ENCODE measurements at places on chromosomes 2 and 18. TPM values are rescaled to one million over a fixed set of nuclear protein-coding genes. Genes with fewer than 3 reads are reported as not detected.

DNA sequence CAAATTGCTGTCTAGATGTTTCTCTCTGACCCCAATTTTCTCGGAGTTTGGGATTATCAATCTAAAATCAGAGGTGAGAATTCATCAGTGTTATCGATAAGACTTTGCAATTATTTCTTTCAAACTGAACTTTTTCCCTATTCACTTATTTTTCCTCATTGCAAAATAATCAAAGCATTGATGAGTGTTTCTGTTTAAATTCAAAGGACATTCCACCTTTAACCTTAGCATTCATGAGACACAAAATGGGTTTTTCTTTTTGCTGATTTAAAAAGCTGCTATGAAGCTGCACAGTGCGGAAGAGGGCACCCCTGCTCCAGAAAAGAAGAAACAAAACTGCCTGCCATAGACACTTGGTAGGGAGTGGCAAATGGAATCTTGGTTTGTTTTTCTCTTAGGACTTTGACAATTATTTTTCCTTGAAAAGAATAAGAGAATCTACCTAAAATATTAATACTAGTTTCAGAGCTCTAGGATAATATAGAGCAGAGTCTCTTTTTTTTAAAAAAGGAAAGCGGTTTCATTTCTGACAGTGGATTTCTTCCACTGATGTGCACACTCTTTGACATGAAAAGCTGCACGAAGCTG, 203.4 kb downstream of the TGIF1 start:
- peaks cover 36% of the 10 kb centered on the region for H3K4me1 ChIP-seq
- peak overlapping the region; percentile 93 for H3K27ac ChIP-seq
- H3K27me3 ChIP-seq = no peaks in the 10 kb centered on the region
- H3K36me3 ChIP-seq = no peaks in the 10 kb centered on the region
- no peak overlapping the region for H3K4me3 ChIP-seq

EVX2 gene
- under 0.01 TPM for total RNA-seq

DNA sequence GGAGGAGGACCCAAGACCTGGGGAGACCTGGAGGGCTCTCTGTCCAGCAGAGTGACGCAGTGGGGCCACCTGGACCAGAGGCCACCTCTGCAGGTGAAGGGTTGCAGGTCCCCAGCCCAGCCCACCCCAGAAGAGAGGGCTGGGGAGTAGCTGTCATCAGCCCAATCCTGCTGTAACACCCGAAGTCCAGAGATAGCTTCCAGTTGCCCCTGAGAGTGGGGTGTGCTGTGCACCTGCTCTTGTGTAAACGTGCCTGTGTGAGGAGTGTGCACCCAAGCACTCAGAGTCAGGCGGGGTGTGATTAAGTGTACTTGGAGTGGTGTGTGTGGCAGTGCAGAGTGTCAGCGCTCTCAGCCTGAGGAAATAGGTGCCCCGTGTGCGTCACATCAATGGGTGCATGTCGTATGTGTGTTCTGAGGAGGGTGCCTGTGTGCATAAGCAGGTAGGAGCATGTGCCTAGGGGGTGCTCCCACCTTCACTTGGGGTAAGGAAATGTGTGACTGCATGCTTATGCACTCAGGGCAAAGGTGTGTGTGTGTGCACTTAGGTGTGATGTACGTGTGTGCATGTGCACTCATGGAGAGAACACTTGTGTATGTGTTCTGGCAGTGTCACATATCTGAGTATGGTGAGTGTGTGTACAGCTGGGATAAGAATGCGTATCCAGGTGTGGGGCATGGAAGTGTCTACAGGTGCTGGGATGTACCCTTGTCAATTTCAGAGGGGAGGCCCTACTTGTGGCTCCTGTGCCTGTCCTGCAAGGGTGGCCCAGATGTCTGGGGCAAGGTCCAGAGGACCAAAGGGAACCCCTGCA, 672 bp downstream of the ATP6V1B1 start:
- peak; percentile 78 for DNase-seq
- no peaks in the 10 kb centered on the region for H3K36me3 ChIP-seq
- H3K27ac ChIP-seq = no peak overlapping the region
- no peaks in the 10 kb centered on the region for H3K4me1 ChIP-seq
- no peaks in the 10 kb centered on the region for H3K27me3 ChIP-seq

C2orf81 gene
- total RNA-seq = 0.72 TPM

REG3A gene
- total RNA-seq = not detected

- peaks cover 24% of the 10 kb centered on the region for H3K4me1 ChIP-seq
- H3K36me3 ChIP-seq = peaks cover 16% of the 10 kb centered on the region
- no peak overlapping the region for H3K4me3 ChIP-seq
These were observed 46.7 kb downstream of the IRS1 start for GRCh38 chr2:226752887-226753286.

DNA sequence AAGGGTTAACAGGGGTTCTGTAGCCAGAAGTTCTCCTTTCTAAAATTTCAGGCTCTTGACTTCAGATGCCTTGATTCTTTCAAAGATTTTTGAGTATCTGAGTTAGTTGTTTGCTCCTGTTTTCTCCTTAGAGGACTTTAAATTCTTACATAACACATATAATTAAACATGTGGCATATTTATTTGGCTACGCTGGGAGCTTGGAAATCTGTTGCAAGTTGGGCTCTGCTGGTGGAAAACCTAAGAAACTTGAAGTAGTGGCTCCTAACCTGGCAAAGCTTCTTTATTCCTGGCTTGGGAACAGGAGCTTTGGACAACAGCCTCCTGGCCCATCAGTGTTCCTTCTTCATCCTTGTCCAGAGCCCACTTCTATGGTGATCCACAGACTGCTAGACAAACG, 72.6 kb downstream of the VIT start:
- H3K27me3 ChIP-seq = no peaks in the 10 kb centered on the region
- H3K4me3 ChIP-seq = no peak overlapping the region
- H3K4me1 ChIP-seq = no peaks in the 10 kb centered on the region
- no peaks in the 10 kb centered on the region for H3K36me3 ChIP-seq

GRCh38 chr18:53771664-53772063, 452.8 kb downstream of the MBD2 start:
- no peaks in the 10 kb centered on the region for H3K4me1 ChIP-seq
- H3K27ac ChIP-seq = no peak overlapping the region
- no peak for DNase-seq
- no peaks in the 10 kb centered on the region for H3K27me3 ChIP-seq

GDF7 gene
- total RNA-seq = under 0.01 TPM

GRCh38 chr18:63192126-63192884, 127.3 kb downstream of the BCL2 start:
- H3K27me3 ChIP-seq = no peaks in the 10 kb centered on the region
- no peaks in the 10 kb centered on the region for H3K4me1 ChIP-seq
- H3K4me3 ChIP-seq = no peak overlapping the region
- H3K27ac ChIP-seq = no peak overlapping the region
- H3K36me3 ChIP-seq = no peaks in the 10 kb centered on the region
- DNase-seq = no peak

SGO2 gene
- total RNA-seq = 3.2 TPM

GRCh38 chr18:78514910-78515670, 464.5 kb upstream of the SALL3 start:
- no peaks in the 10 kb centered on the region for H3K27me3 ChIP-seq
- H3K4me3 ChIP-seq = no peak overlapping the region
- no peak for DNase-seq
- H3K36me3 ChIP-seq = no peaks in the 10 kb centered on the region
- no peaks in the 10 kb centered on the region for H3K4me1 ChIP-seq

DNA sequence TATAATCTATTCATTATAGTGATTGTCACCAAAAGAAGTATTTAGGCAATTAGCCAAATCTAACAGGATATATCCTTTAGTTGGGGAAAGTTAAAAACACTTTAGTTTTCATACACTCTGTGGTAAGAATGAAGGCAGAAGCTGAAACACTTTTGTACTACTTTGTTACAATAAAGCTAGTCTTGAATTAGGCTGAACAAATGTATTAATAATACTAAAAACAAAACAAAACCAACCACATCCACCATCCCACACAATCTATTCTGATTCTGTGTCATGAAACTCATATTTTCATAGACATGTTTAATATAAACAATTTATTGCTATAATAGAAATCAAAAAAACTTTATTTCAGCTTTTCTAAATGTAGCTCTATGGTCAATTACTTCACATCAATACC, 508.8 kb downstream of the ZEB2 start:
- H3K36me3 ChIP-seq = no peaks in the 10 kb centered on the region
- no peak for DNase-seq
- H3K27me3 ChIP-seq = no peaks in the 10 kb centered on the region
- H3K27ac ChIP-seq = no peak overlapping the region
- H3K4me1 ChIP-seq = peaks cover 11% of the 10 kb centered on the region

GRCh38 chr2:116452651-116453050, 1361.8 kb upstream of the DDX18 start:
- no peaks in the 10 kb centered on the region for H3K36me3 ChIP-seq
- H3K27me3 ChIP-seq = no peaks in the 10 kb centered on the region
- H3K4me3 ChIP-seq = no peak overlapping the region
- no peaks in the 10 kb centered on the region for H3K4me1 ChIP-seq

DNA sequence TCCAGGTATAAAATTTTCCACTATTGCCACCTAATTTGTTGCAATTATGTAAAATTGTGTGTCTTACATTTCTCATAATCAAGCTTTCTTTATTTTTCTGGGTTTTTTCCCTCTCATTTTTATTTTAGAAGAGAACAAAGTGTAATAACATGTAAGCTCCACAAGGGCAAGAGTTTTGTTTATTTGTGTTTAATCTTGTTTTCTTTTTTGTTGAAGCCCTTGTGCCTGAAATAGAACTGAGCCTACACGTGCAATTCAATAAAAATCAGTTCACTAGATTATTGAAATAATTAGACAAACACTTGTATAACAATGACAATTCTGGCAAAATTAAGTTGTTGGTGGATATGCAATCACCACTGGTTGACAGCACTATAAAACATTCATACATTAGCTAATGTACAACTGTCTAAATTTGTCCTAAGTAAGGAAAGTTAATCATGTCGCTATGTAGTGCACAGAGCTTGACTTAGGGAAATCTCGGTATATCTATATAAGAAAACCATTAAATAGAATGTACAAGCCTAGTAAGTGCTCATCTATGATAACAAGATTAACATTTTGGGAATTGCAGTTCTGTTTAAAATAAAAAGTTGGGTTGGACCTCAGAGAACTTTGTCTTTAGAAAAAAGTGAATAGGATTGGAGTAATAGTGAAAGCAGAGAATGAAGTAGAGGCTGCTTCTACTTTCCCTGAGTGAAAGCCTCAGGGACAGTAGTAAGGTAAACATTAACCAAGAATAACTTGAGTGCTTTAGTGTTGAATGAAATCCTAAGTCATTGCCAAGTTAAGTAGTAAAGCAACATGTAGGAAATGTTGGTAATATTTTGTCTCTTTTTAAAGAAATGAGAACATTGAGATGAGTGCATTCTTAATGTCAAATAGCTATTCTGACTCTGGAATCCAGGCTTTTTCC, 37.4 kb upstream of the NOL4 start:
- no peaks in the 10 kb centered on the region for H3K36me3 ChIP-seq
- H3K4me1 ChIP-seq = no peaks in the 10 kb centered on the region
- no peak overlapping the region for H3K4me3 ChIP-seq
- H3K27ac ChIP-seq = no peak overlapping the region
- DNase-seq = no peak
- no peaks in the 10 kb centered on the region for H3K27me3 ChIP-seq

FEV gene
- not detected for total RNA-seq

DNA sequence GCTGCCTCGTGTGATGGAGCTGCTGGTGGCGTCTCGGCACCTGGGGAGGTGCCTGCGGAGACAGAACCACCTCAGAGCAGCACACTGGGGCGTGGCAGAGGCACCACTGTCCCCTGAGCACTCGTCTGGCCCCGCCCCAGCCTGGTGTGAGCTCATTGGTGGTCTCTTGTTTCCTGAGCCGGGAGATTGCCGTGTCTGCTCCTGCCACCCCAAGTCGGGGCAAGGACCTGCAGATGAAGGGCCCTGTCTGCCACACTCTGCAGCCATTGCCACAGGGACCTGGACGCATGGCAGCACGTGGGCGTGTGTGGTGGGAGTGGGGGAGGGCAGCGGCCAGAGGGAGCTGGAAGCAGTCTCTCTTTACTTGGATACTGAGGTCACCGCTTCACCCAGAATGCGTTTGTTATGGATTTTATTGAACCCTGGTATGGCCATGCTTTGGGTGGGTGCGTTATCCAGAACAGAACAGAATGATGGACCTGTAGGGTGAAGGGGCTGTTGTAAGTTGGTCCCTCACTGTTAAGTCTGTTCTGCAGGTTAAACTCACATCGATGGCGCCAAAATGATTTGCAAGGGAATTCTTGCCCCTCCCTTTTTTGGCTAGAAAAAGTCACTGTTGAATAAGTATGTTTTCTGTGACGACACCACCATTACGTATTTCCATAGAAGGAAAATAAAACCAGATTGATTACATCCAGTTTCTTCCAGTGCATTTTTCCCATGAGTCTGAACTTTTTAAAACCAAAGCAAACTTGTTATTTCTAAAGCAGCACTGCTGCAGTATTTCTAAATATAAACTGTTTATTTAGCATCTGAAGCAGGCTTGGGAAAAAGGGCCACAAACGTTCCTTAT, 92.0 kb downstream of the USP40 start:
- no peak overlapping the region for H3K27ac ChIP-seq
- DNase-seq = peak; percentile 75
- no peak overlapping the region for H3K4me3 ChIP-seq
- H3K27me3 ChIP-seq = no peaks in the 10 kb centered on the region

- H3K4me3 ChIP-seq = peak overlapping the region; percentile 91
- H3K27me3 ChIP-seq = no peaks in the 10 kb centered on the region
- peaks cover 22% of the 10 kb centered on the region for H3K4me1 ChIP-seq
- peak; percentile 100 for DNase-seq
These were observed 2.3 kb downstream of the ZNF516 start for GRCh38 chr18:76492669-76493212.

DNA sequence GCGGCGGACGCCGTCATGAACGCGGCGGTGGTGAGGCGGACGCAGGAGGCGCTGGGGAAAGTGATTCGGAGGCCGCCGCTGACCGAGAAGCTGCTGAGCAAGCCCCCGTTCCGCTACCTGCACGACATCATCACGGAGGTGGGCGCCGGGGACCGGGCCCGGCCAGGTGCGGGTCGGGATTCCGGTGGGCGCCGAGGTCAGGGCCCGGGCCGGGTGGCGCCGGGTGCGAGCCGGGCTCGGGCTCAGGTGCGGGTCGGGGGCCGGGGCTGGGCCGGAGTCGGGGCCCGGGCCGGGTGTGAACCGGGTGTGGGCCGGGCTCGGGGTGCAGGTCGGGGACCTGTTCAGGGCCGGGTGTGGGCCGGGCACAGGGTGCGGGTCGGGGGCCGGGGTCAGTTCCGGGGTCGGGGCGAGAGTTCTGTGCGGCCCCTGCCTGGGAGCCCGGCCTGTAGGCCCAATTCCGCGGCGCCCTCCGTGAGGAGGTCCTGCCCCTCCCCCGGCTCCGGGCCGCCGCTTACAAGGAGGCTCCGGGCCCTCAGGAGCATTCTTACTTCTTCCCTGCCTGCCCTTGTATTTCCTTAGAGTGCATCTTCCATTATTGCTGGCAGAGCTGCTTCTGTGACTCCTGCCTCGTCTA, 447 bp downstream of the TRAF3IP1 start:
- H3K4me1 ChIP-seq = peaks cover 13% of the 10 kb centered on the region
- H3K27me3 ChIP-seq = peaks cover 9% of the 10 kb centered on the region
- peak overlapping the region; percentile 32 for H3K27ac ChIP-seq
- H3K4me3 ChIP-seq = peak overlapping the region; percentile 80
- DNase-seq = peak; percentile 90

DNA sequence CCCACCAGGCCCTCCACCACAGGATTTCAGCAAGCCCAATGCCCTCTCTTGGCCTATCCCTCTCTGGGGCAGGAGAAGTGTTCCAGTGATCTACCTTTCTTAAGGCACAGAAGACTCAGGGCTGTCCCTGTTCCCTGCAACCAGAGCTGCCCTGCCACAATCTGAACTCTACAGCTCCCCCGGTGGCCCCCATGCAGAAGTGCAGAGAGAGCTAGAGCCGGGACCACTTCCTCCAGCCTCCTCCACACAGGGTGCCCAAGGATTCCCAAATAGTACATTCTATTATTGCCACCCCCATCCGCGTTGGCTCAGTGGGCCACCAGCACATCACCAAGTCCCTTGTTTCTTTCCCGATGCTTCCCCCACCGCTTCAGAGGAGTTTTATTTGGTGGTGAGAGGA, 114.8 kb upstream of the PTPRM start:
- no peaks in the 10 kb centered on the region for H3K36me3 ChIP-seq
- no peak overlapping the region for H3K27ac ChIP-seq
- H3K4me1 ChIP-seq = no peaks in the 10 kb centered on the region
- H3K27me3 ChIP-seq = no peaks in the 10 kb centered on the region
- no peak overlapping the region for H3K4me3 ChIP-seq

KCNG2 gene
- total RNA-seq = not detected

Measured in osteoblast (primary cell).